GM13976 (cell line): ENCODE measurements at places on chromosomes 3 and 15.

- DNase-seq = no peak
These were observed 40.1 kb downstream of the CDCP1 start for GRCh38 chr3:45105855-45106671.

GRCh38 chr3:138186803-138187295 lies 252 bp upstream of the ARMC8 start:
- peak; percentile 96 for DNase-seq

DNA sequence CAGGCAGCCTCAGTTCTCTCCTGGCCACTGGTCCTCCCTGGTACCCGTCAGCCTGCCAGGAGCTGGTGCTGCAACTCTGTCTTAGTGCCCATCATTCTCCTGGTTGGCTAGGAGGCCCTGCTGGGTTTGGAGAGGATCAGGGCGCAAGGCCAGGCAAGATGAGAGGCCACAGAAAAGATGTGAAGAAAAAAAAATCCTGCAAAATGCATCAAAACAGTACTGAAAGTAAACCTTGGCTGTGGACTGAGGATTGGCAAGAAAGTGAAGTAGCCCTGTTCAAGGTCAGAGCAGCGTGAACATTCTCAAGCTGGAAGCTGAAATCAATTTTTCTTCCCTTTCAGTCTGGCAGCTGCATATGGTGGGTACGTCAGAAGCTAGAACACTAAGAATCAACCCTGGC lies 74.2 kb downstream of the GTF2E1 start:
- DNase-seq = no peak

- DNase-seq = no peak
These were observed 8.7 kb upstream of the ACAP2 start for GRCh38 chr3:195451373-195452015.

- no peak for DNase-seq
These were observed 15.1 kb downstream of the SH2D7 start for GRCh38 chr15:78107471-78107870.

DNA sequence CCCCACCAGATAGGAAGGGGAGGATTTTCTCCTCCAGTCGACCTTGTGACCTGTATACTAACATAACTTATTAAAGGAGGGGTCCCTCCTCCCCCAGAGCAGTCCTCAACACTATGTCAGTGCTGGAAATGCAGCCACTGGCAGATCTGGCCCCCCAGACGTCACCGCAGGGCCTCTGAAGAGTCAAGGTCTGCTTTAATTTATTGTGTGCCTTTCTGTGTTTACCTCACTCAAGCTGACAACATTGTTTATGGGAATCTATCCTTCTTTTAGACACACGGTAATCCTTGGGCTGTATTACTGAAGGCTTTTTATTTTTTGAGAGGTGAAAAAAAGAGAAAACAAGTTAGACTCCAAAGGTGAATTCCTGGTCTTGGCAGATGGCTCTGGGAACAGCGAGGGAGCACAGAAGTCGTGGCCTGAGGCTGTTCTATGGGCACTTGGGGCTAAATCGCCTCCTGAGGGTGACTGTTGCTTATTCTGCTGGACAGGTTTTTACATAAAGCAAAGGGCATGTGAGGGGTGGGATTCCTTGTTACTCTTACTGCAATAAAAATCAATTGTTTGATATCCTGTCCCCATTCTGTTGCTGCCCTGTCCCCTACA lies 13.5 kb upstream of the NR2C2 start:
- no peak for DNase-seq
